ENCODE measurements at places on chromosomes 7 and 10.
A peak's percentile ranks its signal among the peaks of the same experiment; 100 is the strongest.

GRCh38 chr7:23972057-23972456 is 262.0 kb downstream of the STK31 start:
- no peak for DNase-seq

- DNase-seq: no peak
These were observed 43.0 kb upstream of the MYO3A start for GRCh38 chr10:25890995-25891394.

- DNase-seq: no peak
These were observed 241.5 kb downstream of the WDR37 start for GRCh38 chr10:1297566-1298301.

- DNase-seq: no peak
These were observed 126.5 kb upstream of the GAD2 start for GRCh38 chr10:26090026-26090425.

- no peak for DNase-seq
These were observed 1424.6 kb upstream of the LRRTM3 start for GRCh38 chr10:65501259-65501658.

DNA sequence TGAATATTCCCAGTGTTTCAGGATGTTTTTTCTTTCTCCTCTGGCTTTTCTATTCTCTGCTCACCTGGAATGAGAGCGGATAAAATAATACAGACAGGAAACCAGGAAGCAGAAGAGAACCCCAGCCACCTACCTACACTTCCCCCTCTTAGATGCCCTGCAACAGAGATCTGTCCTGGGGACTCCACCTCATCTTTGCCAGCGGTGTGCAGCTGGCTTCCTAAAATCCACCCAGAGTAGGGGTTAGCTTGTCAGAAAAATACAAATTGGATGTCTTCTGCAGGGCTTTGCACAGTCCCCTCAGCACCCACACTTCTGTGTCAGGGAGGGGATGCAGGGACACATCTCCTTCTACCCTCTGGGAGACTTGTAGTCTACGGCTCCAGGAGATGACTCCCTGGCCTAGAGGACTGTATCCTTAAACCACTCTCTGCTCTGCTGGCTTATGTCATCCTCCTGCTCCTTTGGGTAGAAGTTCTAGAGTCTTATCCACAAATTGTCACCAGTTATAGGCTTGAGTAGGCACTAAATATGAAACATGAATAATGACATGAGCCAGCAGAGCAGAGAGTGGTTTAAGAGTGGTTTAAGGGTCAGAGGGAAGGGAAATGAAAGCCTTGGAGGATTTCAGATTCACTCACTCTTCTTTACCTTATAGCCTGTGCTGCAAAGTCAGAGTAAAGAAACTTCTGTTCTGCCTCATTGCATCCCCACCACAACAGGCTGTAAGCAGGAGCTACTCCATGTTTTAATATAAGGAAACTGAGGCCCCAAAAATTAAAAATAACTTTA is 749.4 kb downstream of the AUTS2 start:
- no peak for DNase-seq

GRCh38 chr10:115882021-115882420 is 391.0 kb downstream of the GFRA1 start:
- no peak for DNase-seq

- DNase-seq: peak; percentile 25
These were observed at the start of gene C10orf53 for GRCh38 chr10:49679480-49679893. Gene C10orf53 (plus strand): TSS chr10:49679651. CDS start chr10:49679698, 47 bp downstream.

DNA sequence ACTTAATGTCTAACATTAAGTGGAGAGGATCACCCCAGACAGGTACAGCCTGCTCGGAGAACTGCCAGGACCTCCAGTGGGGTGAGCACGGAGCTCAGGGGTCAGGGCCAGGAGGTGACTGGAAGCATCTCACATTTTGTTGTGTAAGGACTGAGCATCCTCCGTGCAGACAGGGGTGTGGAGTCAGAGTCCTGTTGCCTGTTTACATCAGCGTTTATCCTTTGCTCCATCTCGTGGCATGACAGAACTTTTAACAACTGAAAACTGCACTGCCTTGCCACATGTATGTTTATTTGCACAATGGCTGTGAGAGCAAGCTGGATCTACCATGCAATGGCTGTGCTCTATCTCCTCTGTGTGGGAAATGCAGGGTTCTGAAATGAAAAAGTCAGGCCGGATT is 175.4 kb upstream of the AKR1E2 start:
- no peak for DNase-seq

- no peak for DNase-seq
These were observed 48.1 kb downstream of the MYO3A start for GRCh38 chr10:25982107-25982506.

DNA sequence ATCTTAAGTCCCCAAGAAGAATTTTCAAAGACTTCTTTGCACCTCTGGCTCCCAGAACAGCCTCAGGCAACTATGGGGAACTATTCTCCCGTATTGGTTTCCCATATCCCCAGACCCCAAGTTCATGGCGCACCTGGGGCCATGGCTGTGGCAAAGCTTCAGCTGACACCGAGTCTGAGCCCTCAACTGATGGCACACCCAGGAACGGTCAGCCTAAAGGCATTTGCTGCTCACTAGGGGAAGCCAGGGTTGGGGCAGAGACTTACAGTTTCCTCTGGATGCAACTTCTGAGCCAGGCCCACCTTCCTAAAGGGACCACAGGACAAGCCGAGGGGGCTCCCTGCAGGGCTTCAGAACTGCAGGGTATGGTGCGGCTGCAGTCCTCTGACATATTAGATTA is 13.7 kb upstream of the CPA1 start:
- no peak for DNase-seq

- DNase-seq: no peak
These were observed 10.7 kb downstream of the AMZ1 start for GRCh38 chr7:2698581-2699288.

DNA sequence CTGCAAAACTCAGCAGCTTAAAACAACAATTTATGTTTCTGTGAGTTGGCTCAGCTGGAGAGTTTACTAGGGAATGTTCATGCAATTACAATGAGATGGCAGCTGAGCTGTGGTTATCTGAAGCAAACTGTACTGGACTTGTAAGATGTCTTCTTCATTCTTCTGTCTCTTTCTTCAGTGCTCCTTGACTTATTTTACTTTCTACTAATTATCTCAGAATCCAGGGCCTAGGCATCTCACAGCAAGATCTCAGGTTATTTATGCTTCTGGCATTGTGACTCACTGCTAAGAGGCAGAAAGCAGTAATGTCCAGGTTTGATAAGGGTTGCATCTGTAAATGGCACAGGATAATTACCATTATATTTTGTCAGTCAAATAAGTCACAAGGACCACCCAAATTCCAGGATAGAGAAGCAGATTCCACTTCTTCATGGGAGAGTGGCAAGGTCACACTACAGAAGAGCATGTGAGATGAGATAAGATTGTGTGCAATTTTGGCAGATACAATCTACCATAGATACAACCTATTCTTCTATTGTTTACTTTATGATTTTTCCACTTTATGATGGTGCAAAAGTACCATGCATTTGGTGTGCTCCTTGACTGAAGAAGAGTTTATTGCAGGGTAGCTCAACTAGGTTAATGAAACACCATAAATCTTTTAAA is 16.8 kb downstream of the VIM start:
- DNase-seq: no peak

DNA sequence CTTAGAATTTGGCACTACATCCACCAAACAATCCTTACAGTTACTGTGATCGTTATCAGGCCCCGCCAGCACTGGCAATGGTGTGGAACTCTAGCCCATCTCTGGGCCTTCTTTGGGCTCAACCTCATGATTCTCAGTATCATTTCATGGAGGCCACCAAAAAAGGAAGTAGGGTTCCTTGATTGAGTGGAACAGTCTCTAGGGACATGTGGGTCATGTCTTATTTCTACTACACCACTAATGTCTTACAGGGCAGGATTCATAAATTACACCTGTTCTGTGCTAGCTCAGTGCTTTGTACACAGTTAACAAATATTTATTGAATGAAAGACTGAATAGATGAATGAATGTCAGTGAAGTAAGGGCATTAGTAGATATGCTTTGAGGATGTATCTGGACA is 53.9 kb downstream of the AP3M1 start:
- DNase-seq: no peak

DNA sequence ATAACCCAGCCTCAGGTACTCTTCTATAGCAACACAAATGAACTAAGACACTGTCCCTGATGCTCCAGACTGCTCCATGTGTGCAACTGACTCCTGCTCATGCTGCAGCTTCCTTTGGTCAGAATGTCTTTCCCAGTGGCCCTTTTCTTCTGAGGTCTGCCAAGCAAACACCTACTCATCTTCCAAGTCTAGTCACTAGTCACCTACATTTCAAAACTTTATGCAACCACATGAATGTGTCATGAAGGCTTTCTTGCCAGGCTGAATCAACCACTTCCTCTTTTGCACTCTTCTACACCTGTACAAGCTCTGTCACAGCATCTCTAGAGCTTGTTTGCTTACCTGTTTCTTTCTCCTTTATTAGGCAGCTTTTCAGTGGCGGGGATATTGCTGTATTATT is 75.8 kb downstream of the LSMEM1 start:
- DNase-seq: peak; percentile 84

- no peak for DNase-seq
These were observed 96.7 kb upstream of the ADO start for GRCh38 chr10:62707810-62708209.

DNA sequence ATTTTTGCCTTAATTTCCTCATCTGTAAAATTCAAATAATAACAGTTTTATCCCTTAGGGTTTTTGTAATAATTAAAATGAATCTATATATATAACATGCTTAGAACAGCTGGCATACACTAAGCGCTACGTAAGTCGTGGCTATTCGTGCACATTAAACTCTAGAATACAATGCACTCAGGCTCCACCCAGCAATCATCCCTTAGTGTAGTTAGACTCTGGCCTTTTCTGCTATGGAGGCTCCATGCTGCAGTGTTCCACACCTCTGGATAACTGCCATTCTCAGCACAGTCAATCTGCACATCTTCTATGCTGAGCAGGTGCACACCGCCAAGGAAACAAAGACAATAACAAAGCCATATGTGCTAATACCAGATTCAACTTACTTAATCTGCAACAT is 92.9 kb downstream of the IPMK start:
- DNase-seq: no peak

GRCh38 chr7:44646921-44647636 is 40.7 kb downstream of the OGDH start:
- DNase-seq: no peak

DNA sequence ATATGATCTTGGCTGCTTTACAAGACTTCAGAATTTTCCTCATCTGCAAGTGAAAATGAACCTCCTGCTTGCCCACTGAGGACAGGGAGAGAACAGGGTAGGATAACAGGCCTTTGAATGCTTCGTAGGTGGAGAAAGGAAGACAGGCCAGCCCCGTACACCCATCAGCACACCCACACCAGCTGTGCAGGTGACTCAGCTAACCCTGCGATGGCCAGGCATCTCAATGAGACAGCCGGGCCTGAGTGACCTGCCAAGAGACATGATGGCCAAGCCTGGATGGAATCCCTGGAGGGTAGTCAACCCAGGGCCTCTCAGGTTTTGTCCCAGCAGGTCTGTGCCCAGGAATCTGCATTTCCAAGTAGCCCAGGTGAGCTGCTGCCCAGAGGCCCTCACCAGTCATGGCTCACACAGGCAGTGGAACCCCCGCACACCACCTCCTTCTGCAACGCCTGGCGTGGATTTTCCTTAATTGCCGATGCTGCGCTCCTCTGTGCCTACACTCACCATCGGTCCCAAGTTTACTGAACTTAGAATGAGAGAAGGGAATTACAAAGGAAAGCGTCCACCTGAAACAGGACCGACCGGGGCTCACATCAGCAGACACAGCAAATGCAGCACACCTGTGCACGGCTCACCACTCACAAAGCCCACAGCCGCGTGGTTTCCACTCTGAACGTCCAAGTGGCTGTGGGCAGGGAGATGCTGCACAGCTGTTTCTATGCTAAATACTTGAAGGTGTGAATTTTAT is 163.7 kb downstream of the DIP2C start:
- DNase-seq: no peak

GRCh38 chr10:32308027-32308603 is 38.8 kb downstream of the EPC1 start:
- no peak for DNase-seq

DNA sequence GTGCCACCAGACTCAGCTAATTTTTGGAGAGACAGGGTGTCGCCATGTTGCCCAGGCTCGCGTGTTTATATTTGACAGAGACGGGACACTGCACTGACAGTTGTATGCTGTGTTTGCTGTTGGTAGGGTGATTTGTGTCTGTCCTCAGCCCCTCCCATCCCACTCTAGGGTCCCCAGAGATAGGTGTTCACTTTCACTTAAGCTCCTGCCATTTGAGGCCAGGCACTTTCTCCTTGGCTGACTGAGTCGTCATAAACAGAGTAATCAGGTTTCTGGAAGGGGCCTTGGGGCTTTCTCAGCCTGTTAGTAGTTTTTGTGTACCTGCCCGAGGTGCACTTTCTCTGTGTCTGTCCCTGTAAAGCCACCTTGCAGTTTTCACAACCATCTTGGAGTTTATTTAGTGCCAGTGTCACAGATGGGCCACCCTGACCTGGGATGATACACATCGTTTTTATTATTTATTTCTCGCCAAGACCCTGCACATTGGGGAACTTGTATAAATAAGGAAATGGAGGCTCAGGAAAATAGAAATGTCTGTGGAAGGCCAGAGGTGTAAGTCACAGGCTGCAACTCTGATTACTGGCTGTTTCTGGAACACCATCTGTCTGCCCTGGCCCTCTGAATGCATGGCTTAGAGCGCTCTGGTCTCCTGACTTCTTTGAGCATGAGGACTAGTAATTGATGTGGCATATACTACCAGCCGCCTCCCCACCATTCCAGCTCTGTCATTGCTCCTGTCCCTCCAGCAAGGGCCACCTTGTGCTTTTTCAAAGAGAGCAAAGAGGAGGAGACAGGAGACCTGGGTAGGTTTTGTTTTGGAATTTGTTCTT is 81.9 kb upstream of the PDCD4 start:
- no peak for DNase-seq

- DNase-seq: no peak
These were observed 28.1 kb downstream of the CSGALNACT2 start for GRCh38 chr10:43166207-43166879.

DNA sequence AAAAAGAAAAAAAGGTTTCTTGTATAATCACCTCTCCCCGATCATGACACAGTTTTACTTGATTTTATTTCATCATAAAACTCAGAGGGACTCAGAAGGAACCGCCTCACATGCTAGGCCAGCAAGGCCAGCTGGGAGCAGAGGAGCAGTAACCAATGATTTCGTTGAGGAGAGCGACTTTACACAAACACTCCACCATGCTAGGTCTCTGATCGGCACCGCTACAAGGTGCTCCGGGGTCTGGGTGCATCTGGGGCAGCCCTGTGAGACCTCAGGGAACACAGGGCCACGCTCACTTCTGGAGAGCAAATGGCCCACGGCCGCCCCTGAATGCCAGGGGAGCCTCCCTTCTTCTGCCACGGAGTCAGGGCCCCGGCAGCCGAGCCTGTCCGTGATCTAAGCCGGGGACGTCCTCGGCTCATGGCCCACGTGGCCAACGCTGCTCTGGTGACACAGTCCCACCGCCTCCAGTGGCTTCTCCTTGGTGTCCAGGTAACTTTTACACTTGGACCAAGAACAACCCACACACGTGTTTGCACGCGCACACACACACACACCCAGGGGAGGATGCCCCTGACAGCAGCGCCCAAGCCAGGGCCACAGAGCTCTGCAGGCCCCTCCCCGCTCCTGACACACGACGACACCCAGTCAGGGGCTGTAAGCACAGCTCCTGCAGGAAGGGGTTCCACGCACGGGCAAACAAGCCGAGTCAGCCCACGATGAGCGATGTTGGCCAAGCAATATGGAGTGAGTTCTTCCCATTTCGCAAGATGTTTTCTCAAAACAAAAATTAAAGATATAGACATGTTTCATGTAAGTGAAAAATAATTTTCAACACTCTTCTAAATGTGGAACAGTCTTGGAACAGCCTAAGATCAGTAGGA is 332.3 kb downstream of the DNAJB6 start:
- DNase-seq: no peak

Measured in foreskin keratinocyte (primary cell).